ENCODE measurements at places on chromosomes 11 and 22. TPM values are rescaled to one million over a fixed set of nuclear protein-coding genes. Genes with fewer than 3 reads are reported as not detected.
A peak's percentile ranks its signal among the peaks of the same experiment; 100 is the strongest.

GRCh38 chr11:1119604-1120146, 38.1 kb upstream of the MUC5AC start:
- DNase-seq, result no peak

- no peak for DNase-seq
Observed at GRCh38 chr11:3119141-3119821, 45.8 kb downstream of the OSBPL5 start.

GRCh38 chr11:75324740-75325139, 26.7 kb downstream of the ARRB1 start:
- DNase-seq, result no peak

DNA sequence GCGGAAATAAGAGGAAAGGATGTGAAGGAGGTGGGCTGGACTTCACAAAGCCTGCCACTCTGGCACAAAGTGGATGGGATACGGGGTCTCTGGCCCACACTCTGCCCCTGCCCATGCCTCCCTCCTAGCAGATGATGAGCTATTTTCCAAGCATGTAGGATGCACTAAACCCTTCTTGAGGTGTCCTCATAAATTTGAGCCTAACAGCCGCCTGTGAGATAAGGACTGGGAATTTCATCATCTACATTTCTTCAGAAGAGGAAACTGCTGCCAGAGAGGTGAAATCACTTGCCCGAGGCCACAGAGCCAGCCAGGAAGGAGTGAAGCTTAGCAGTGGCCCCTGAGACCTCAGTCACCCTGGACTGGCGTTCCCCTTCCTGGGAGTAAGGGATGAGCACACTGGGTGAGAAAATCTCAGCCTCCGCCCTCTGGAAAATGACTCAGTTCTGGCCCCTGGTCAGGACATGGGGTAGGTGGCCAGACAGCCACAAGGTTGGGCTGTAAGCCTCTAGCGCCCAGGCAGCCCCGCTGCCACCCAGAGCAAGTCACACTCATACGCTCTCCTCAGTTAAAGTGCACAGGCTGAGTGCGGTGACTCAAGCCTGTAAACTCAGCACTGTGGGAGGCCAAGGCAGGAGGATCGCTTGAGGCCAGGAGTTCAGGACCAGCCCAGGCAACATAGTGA, 27.9 kb downstream of the MB start:
- DNase-seq, result no peak

GRCh38 chr11:15171956-15172355, 57.2 kb downstream of the INSC start:
- no peak for DNase-seq

GRCh38 chr22:24514241-24515026, 19.3 kb downstream of the UPB1 start:
- no peak for DNase-seq

DNA sequence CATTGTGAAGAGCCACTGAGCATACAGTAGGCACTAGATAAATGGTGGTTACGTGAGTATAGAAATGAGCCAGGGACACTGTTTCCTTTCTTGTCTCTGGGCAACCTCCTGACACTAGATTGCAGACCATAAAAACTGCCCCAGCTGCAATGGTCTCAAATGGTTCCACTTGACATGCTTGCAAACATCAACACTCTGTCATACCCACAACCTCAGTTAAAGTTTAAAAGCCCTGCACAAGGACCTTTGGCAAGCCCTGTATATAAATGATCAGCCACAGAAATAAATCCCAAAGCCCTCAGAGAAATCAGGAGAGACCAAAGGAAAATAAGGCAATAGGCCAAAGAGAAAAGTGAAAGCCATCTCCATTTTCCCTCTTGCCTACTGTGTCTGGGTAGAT, 20.7 kb downstream of the PLEKHA7 start:
- no peak for DNase-seq

GRCh38 chr11:99979042-99979441, 708.0 kb upstream of the ARHGAP42 start:
- no peak for DNase-seq

DNA sequence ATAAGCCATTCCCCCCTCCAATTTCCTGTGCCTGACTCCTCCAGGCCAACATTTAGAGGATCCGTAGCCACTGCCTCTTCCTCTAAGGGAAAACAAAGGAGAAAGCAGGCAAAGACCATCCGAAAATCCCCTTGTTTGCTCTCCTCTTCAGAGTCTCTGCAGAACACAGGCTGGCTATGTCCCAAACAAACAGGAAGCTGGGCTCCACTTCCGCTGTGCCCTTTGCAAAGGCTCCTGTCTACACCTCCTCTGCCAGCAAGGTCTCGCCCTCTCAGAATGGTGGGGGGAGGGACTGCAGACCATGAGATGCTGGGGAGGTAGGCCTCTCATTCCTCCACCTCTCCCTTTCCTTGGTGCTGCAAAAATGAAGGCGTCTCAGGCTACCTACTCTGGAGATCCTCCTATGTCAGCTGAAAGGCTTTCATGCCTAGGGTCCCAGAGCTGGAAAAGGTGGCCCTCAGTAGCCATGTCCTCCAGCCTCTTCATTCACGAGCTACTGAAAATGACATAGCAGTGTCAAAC, 596.2 kb downstream of the BUD13 start:
- no peak for DNase-seq

DNA sequence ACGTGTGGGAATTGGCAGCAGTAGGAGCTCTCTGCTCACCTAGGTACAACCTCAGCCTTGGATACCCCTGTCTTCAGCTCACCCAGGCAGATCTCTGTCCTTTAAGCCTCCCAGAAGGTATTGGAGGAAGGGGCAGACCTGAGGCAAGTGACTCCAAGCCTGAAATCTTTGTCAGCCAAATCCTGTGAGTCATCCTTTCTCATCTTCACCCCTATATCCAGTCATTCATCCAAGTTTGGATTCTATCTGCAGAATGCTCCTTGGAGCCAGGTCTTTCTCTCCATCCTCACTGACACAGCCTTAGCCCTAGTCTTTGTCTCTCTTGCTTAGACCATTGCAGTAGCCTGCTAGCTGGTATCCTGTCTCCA, 10.4 kb upstream of the THY1 start:
- no peak for DNase-seq

- no peak for DNase-seq
Observed at GRCh38 chr11:45141171-45141570, 5.3 kb upstream of the PRDM11 start.

POTEH gene
- not detected for total RNA-seq

MOGAT2 gene
- not detected for total RNA-seq

- no peak for DNase-seq
Observed at GRCh38 chr11:111366560-111367410, 12.3 kb downstream of the POU2AF1 start.

OR8H1 gene
- not detected for total RNA-seq

HPX gene
- total RNA-seq, result 0.82 TPM

OR5B21 gene
- total RNA-seq, result not detected

- no peak for DNase-seq
Observed at GRCh38 chr11:116730241-116730561, 42.6 kb downstream of the BUD13 start.

MFRP gene
- not detected for total RNA-seq

GRCh38 chr11:125953401-125953935, 7.6 kb downstream of the VSIG10L2 start:
- DNase-seq, result no peak

CRYBB2 gene
- not detected for total RNA-seq

- DNase-seq, result no peak
Observed at GRCh38 chr11:103877221-103877620, 159.2 kb upstream of the DDI1 start.

DNA sequence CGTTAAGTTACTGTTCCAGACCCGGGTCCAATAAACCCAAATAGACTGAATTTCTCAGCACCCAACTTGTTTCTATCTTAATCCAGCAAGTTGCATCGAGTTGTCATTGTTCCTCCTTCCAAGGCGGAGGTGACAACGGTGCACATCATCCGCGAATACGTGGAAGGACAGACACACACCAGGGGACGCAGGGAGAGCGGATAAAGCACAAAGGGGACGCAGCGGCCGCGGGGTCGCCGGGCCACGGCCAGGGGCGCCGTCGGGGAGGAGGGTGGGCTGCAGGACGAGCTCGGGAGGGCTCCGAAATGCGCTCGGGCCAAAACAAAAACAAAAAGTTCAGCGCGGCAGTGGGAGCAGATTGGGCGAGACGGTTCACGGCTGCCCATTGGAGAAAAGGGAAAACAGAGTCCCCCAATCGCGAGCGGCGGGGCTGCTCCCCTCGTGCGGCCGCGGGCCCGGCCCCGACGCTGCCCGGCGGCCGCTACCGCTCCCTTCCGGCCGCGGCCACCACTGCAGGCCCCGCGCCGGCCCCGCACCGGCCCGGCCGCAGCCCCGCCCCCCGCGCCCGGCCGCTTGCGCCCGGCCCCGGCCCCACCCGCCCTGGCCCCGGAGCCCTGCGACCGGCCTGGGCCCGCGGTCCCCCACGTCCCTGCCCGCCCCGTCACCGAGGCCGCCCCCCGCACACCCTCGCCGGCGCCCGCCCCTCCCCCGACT, 518 bp downstream of the KMT5B start:
- peak; percentile 80 for DNase-seq

DNA sequence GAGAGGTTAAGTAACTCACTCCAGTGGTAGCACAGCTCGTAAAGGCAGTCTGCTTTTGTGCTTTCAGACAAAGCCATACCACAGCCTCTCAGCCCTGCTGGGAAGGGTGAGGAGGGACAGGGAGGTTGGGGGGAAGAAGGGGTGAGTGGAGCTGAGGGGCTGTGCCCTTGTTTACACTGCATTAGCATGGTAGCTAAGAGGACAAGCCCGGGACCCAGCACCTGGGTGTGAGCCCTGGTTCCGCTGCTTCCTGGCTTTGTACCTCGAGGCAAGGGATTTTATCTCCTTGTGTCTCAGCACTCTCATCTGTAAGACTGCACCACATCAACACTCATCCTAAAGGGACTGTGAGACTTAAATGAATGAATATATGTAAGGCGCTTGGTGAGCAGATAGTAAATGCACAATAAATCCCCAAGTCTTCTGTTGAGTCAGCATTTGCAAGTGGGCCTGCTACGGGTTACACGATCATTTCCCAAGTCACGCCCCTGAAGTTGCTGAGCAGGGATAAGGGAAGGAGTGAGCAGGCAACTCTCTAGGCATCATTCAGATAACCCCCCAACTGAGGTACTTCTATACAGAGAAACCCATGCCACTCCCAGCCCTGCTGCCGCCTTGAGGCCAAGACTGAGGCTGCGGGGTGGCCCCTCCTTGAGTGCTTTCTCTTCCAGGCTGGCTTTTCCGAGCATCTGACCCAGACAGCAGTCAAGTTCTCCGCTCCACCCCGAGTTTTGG, 7.5 kb downstream of the RASD2 start:
- no peak for DNase-seq

- DNase-seq, result no peak
Observed at GRCh38 chr22:24025475-24025874, 14.4 kb downstream of the CABIN1 start.

SLC22A12 gene
- total RNA-seq, result not detected

GRCh38 chr22:32024796-32025195, 18.3 kb upstream of the SLC5A1 start:
- DNase-seq, result no peak

DNA sequence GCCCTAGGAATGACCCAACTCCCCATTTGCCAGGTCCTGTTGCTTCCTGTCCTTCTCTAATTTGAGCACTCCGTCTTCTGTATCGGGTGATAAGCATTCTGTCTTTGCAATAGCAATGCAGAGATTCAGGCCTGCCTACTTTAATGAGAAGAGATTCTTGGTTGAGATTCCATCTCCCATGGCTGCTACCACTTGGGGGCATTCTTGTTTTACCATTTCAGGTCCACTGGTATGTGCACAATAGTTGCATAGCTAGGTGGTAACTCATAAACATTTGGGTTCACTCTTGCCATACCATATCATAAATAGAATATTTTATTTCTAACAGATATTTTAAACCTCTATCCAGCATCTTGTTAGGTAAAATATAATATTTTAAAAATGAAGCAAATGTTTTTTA, 34.4 kb upstream of the CALCB start:
- no peak for DNase-seq

DNA sequence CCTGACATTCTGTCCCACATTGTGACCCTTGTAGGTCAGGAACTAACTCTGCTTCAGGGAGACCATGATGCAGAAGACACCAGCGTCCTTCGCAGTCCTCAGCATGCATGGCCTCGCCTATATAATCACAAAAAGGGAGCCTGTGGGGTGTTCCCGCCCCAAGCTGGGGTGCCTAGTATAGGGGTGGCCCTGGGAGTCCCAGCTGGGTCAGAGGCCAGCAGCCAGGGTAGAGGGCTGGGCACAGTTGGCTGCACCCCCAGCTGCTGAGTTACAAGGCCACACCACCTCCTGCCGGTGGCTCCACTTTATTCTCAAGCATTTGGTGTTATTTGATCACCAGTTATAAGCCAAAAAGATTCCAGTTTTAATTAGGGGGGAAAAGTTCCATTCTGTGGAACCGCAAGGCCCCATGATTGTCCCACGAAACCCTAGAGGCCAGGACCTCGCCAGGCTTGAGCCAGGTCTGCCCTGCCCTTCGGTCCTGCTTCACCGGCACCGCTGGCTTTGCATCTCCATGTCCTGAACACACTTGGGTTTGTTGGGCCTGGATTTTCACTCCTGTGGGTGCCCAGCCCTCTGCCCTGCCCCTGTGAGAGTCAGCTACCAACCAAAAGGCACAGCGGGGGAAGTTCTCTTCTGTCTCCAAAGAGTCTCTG, 15.0 kb upstream of the GNB1L start:
- no peak for DNase-seq

GRCh38 chr11:14543260-14543659, 23.1 kb upstream of the PSMA1 start:
- DNase-seq, result no peak

TCN2 gene
- total RNA-seq, result 11.0 TPM

SEC14L2 gene
- total RNA-seq, result 6.5 TPM

- no peak for DNase-seq
Observed at GRCh38 chr11:93775289-93775688, 8.8 kb upstream of the MED17 start.

DNA sequence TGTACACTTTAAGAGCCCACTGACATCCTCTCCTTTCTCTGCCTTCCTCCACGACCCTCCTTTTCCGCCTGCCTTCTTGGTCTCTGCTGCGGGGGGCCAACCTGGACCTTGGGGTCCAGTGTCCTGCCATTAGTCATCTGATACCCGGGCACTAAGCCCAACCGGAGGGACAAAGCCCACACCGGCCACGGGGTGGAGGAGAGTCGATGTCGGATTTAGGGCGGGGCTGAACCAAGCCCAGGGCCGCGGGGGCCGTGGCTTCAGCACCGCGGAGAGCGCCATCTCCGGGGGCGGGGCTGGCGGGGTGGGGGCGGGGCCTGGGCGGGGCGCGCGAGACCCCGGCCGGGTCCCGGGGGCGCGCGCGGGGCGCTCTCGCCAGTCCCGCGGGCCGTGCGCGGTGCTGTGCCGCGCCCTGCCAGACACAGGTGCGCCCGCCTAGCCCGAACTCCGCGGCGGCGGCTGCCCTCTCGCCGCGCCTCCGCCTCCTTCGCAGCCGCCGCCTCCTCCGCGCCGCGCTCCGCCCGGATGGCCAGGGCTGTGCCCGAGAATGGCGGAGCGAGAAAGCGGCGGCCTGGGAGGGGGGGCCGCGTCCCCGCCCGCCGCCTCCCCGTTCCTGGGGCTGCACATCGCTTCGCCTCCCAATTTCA, at the start of gene MAPK8IP1:
Gene MAPK8IP1, plus strand, starts transcription at position 378 of the 647 bp plus-strand sequence. Its CDS starts 170 bp downstream, at position 548.
- DNase-seq, result peak; percentile 86

DNA sequence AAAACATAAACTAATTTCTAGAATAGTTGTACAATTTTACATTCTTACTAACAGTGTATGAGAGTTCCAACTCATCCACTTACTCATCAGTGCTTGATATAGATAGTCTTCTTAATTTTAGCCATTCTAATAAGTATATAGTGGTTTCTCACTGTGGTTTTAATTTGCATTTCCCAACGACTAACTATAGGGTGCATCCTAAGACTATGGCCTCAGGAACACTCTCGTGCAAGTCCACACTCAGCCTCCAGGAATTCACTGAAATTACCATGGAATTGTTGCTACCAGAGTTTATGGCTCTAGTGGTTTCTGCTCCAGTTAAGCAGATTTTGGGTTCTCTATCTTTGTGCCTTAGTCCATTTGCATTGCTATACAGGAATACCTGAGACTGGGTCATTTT, 60.1 kb upstream of the GUCY1A2 start:
- DNase-seq, result no peak

KIAA1671 gene
- 4.1 TPM for total RNA-seq

Measured in frontal cortex (tissue), 4 donors.